ENCODE measurements at places on chromosomes 3 and 15.

DNA sequence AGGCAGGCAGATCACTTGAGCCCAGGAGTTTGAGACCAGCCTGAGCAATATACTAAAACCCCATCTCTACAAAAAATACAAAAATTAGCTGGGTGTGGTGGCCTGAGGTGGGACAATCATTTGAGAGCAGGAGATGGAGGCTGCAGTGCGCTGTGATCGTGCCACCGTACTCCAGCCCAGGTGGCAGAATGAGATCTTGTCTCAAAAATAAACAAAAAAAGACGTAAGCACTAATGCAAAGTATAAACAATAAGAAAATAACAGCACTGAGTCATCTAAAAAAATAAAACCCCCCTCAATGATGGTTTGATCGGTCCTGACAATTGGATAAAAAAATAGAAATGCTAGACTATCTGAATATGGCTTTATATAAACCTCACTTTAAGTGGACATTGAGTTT lies 3.6 kb downstream of the PPP1R2 start:
- no peak for DNase-seq

- DNase-seq: no peak
Measured at GRCh38 chr3:185685231-185686035, 99.3 kb downstream of the SENP2 start.

GRCh38 chr15:89128320-89129122 lies 40.3 kb downstream of the ABHD2 start:
- DNase-seq: no peak

DNA sequence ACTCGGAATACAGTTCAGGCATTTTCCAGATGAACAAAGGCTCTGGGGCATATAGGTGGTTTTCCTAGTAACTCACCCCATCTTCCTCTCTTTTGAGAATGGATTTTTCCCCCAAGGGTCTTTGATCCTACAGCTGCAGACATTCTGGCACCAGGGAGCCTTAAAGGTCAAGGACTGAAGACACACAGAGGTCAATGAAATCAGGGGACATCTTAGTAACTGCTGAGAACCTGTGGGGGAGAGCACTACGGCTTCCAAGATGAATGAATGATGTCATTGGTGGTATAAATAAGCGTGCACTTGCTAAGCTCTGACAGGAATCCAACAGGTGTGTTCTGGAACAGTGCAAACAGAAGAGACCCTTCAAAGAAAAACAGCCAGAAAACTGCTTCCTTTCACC lies 36.3 kb downstream of the TMEM212 start:
- no peak for DNase-seq

- DNase-seq: no peak
Measured at GRCh38 chr3:188383748-188384147, 229.8 kb downstream of the LPP start.

GRCh38 chr15:96053031-96053780 lies 277.3 kb upstream of the NR2F2 start:
- no peak for DNase-seq

- no peak for DNase-seq
Measured at GRCh38 chr3:127170814-127171213, 22.1 kb upstream of the PRR23E start.

GRCh38 chr3:52054661-52055511 lies 1.5 kb downstream of the DUSP7 start:
- no peak for DNase-seq

GRCh38 chr3:26293329-26293844 lies 329.2 kb upstream of the LRRC3B start:
- no peak for DNase-seq

DNA sequence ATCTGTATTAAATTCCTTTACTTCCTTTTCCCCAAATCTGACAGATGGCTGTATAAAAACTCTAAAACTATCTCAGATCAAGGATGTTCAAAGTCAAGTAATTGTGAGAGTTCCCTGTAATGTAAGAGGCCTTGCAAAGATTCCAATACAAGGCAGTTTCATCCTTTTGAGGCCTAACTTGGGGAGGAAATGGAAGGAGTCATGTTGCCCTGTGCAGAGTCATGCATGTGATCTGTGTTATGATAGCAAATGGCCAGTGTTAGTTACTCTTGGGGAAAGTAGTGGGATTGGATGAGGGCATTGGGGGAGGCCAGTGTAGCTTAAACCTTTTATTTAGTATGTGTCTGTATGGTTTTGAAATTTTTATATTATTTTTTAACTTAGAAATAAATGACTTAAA lies 23.7 kb upstream of the FBXL22 start:
- no peak for DNase-seq

- DNase-seq: no peak
Measured at GRCh38 chr3:171436380-171436779, 23.8 kb downstream of the TNIK start.

DNA sequence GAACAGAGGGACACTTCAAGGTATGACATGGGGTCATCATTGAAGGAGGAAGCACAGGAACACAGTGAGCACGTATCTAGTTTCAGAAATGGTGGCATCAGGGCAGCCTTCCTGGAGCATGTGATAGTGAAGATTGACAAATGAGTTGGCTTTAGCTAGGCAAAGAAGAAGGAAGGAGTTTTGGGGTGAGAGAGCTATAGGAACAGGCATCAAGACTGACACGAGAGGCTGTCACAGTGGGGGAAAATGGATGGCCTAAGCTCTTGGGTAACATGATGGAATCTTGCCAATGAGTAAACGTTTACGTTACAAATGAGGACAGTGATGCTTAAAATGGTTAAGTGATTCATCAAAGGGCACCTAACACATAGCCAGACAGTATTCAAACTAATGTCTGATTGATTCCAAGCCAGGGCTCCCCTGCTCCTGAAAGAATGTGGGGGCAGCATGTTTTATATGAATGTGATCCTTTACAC lies 23.1 kb upstream of the GPR171 start:
- DNase-seq: no peak

DNA sequence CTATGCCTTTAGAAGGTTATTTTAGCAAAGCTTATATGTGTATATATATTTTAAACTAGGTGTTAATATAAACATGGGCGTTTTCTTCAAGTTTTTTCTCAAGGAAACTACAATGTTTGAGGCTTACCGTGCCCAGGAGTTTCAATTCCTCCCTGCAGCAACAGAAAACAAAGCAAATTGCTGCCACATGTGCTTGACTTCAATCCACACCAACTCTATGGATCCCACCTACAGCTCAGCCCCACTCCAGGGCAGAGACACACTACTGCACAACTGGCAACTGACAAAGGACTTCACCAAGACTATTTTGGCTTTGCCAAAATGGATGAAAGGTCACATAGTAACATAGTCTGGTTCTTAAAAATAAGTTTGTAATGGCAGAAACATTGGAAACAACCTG lies 346.6 kb downstream of the ERC2 start:
- DNase-seq: no peak

GRCh38 chr3:191343115-191343514 lies 12.8 kb upstream of the UTS2B start:
- no peak for DNase-seq

DNA sequence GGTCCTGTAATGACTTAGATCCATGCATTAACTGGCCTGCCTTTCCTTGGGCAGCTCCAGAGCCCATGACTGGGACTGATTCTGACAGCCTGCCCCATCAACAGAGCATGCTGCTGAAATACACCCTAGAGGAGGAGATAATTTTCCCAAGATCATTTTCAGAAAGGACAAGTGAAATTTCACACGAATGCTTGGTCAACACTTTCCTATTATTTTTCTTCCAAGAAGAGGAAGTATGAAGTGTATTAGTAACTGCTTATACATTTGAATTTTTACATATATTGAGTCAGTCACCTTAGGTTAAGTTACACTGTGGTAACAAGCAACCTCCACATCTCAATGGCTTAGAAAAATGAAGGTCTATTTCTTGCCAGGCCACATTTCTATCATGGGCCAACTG lies 9.7 kb upstream of the NMNAT3 start:
- no peak for DNase-seq

- no peak for DNase-seq
Measured at GRCh38 chr15:36400936-36401585, 178.4 kb upstream of the CDIN1 start.

DNA sequence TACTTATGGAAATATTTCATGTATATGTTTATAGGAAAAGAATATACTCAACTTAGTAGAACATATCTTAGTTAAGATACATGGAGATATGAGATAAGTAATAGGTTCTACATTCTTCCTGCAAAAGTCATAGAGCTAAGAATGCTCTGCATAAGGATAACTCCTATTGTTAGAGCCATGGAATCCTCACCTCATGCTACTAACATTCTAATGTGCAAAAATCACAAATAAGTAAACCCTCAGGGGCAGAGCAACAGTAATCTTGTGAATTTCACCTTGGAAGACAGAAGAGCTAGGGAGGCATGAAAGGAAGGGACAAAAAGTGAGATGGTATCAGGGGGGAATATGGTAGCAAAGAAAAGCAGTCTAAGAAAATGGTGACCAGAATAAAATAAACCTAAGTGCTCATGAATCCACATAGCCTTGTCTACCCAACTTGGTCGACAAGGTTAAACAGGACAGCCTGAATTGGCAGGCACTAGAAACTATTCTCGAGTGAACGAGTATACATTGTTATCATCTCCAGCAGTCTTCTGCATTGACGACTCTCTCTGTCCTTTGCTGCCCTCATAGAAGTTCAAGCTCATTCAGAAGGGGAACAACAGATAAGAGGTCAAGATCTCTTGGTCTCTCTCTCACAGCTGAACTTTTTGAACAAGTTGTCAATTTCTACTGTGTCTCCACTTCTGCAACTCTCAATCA lies 52.8 kb downstream of the XRN1 start:
- DNase-seq: no peak

- no peak for DNase-seq
Measured at GRCh38 chr15:79872358-79873017, 24.3 kb downstream of the MTHFS start.

DNA sequence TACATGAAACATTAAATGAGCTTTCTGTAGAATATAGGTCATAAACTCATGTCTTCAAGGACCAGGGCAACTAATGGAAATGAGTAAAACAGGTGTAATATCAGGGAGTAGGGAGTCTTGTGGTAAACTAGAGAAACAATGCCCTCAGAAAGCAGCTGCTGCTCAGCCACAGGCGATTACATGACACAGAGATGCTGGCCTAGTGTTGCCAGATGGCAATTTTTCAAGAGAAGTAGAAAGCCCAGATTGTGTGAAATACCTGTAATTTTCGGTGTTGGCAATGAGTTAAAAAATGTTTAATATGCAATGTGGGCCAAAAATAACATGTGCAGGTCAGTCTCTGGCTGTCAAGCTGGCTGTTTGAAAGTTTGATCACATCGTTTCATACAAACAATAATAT lies 23.4 kb downstream of the NCEH1 start:
- no peak for DNase-seq

DNA sequence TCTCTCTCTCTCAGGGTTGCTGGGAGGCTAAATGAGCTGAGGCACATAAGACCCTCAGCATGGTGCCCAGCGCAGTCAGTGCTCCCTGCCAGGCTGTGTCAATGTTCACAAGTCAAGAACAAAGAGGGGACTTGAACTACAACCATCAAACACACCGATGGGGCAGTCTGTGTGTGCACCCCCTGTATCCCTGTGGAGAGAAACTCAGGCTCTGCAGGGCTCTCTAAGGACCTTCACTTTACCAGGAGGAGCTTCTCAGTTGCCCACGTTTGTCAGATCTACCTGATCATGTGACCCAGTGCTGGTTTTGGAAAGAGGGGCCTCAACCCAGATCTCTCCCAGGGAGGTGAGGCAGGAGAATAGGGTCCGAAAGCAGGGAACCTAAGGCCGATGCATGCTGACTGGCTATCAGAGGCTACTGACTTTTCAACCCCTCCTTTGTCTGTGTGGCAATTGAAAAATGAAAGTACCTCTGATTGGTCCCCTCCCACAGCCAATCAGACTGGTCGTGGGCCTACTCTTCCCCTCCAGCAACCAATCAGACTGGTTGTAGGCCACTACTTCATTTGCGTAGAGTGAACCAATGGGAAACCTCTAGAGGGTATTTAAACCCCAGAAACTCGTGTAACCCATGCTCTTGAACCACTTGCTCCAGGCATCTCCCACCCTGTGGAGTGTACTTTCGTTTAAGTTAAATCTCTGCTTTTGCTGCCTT lies 34.0 kb downstream of the RHCG start:
- no peak for DNase-seq

GRCh38 chr15:63888146-63888545 lies 54.4 kb upstream of the HERC1 start:
- DNase-seq: no peak

GRCh38 chr15:70100474-70101341 lies 3.0 kb upstream of the TLE3 start:
- DNase-seq: peak; percentile 31

DNA sequence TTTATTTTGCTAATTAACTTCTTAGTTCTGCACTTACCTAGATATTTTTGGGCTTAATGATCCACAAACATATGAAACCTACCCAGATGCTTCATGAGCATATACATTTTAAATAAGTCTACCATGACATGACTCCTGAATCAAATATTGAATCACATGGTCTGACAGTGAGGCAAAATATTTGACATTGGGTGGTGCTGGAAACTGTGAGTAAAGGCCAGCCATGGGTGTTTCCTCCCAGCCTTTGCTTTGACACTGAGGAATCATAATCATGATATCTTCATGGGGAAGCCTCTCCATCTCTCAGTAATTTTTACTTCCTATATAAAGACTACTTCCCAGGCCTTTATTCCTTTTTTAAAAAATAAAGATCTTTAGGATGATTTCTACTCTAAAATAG lies 22.8 kb upstream of the SSR3 start:
- DNase-seq: no peak

DNA sequence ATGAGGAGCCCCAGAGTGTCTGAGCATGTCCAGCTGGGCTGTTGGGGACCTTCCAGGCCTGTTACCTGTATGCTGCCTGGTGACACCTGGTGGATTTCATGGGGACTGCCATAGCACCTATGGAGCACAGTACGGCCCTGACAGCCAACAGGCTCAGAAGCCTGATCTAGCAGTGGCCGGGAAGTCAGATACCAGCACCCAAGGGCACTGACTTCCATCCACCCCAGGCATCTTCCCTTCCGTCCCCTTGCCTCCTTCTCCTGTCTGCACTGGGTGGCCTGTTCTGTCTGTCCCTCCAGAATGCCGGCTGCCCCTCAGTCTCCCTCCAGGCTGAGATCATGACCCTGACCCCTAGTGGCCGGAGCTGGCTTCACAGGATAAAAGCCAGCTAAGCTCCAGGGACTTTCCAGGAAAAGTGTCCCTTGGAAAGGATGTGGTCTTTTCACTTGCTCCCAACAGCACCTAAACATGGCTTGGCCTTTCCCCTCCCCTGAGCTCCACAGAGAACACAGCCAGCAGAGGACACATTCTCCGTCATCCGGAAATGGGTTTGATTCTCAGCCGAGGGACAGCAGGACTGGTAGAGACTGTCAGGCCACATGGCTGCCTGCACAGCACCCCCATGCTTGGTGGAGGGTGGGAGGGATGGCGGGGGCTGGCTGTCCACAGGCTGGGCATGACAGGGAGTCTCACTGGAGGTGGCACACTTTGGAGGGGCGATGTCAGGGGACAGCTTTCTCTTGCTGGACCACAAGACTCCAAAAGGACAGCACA lies 9.5 kb downstream of the RPS17 start:
- DNase-seq: peak; percentile 29

GRCh38 chr15:35549567-35549966 lies 3.6 kb upstream of the DPH6 start:
- no peak for DNase-seq

- DNase-seq: no peak
Measured at GRCh38 chr3:128813097-128813496, 66.3 kb upstream of the ACAD9 start.

GRCh38 chr3:140308535-140308934 lies 369.3 kb upstream of the TRIM42 start:
- no peak for DNase-seq
